ENCODE measurements at places on chromosomes 11 and 22.

DNA sequence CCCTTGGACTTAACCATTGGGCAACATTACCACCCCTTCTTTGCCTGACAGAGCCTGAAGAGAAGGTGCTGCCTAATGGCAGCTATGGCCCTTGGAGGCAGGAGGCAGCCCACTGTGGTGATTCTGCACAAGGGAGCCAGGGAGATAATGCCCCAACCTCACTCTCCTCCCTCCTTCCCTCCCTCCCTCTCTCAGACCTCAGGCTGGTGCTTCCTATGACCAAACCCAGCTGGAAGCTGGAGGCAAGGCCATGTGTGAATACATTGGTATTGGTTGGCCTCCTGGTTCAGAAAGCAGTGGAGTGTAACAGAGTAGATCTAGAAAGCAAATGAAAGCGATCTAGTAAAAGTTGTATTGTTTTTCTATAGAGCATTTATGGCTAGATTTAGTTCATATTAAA is 233.1 kb downstream of the CSNK2A3 start:
- no peak for DNase-seq

DNA sequence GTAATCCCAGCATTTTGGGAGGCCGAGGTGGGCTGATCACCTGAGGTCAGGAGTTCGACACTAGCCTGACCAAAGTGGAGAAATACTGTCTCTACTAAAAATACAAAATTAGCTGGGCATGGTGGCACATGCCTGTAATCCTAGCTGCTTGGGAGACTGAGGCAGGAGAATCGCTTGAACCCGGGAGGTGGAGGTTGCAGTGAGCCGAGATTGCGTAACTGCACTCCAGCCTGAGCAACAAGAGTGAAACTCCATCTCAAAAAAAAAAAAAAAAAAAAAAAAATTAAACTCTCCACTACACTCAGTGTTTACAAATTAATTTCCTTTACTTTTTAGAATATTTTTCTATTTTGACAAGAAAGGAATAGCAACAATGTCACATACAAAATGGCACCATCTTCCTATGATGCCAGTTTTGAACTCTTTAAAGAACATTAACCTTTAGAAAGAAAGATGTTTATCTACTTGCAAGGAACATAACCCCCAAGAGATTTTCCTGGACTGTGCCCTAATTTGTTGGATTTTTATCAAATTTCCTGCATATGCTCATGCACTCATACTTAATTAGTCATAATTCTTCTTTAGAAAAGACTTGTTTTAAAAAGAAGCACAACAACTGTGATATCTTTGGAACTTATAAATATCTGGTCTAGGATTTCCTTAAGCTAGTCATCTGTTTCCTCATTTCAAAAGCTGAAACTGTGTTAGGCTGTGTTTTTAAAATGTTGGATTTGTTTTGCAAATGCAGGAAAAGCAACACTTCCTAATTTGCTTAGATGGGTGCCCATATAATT is 22.6 kb upstream of the HIPK3 start:
- peak; percentile 38 for DNase-seq

DNA sequence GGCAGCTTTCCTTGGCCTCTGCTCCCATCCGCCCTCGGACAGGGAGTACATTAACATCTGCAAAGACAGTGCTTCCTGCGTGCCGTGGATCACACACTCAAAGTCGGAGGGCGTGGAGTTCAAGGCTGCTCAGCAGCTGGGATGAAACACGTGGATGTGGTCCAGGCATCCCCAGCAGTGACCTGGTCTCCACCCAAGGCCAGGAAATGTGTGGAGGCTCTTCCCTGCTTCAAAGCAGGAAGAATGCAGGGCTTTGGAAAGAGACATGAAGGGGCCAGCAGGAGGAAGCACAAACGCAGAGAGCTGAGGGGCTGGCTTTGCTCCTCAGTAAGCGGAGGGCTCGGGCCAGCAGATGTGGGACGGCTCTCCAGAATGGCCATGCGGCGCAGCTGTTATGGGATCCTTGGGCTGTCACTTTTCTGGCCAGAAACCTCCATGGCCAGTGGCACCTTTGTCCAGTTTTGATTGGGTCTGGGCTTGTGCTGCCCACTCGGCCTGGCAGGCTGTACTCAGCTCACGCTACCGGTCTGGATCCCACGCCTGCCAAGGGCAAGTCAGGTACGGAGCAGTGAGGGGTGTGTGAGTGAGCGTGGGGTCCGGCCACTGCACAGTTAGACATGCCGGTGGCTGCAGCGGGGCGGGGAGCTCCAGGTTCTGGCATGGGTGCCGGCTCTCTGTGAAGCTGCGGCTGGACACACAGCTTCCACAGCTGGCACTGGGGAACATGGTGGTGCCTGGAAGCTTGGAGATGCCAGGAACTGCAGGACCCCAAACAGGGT is 438.0 kb downstream of the TBC1D22A start:
- DNase-seq = no peak

GRCh38 chr11:64224891-64225607 is 937 bp downstream of the TRPT1 start:
- DNase-seq = no peak

DNA sequence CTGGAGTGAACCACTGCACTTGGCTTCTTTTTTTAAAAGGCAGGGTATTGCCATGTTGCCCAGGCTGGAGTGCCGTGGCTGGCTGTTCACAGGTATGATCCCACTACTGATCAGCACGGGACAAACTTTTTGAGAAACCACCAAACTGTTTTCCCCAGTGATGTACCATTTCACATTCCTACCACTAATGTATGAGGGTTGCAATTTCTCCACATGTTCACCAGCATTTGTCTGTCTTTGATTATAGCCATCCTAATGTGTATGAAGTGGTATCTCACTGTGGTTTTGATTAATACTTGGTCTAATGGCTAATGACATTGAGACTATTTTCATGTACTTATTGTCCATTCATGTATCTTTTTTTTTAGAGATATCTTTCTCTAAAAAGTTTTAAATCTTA is 41.5 kb upstream of the EP300 start:
- no peak for DNase-seq

DNA sequence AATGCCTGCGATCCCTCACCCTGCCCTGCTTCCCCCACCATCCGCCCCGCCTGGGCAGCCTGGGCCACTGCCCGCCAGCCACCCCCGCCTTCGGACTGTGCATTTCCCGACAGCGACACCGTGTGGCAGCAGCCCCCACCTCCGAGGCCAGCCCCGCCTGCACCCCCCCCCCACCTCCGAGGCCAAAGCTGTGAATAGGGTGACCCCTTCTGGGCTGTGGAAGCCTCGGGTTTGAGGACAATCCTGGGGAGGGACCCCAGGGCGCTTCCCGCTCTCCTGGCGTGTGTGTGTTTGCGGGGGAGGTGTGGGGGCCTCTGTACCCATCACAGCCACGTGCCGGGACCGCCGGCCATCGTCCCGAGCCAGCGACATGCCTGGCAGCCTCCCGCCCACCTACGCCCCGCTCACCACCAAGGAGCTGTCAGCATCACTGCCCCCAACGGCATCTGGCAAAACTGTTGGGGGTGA is 33.8 kb upstream of the PPARA start:
- peak; percentile 82 for DNase-seq

GRCh38 chr11:77999446-78000030 is 5.1 kb upstream of the INTS4 start:
- no peak for DNase-seq

Measured in inflammatory macrophage treated with lipopolysaccharide for 4 hours (primary cell).